Activated CD4-positive, alpha-beta T cell treated with anti-CD3 and anti-CD28 coated beads for 24 hours (primary cell): ENCODE measurements at places on chromosomes 2 and 18.

GRCh38 chr2:28648147-28648546 is 103.5 kb upstream of the PPP1CB start:
- DNase-seq = no peak

DNA sequence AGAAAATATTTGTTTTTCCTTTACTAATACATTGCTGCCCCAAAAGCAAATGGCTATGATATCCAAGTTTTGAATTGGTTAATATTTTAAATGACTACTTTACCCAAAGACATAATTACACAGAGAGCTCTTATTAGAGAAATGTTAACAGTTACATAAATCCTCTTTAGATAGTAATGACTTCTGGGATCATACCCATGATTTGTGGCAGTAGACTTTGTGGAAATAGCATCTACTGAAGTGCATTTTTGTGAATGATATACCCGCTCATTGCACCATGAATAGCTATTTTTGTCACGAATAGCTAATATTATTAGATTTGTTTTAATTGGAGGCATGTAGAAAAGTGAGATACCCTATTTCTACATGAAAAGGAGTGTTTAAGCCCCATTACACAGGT is 15.8 kb downstream of the NYAP2 start:
- DNase-seq = no peak

DNA sequence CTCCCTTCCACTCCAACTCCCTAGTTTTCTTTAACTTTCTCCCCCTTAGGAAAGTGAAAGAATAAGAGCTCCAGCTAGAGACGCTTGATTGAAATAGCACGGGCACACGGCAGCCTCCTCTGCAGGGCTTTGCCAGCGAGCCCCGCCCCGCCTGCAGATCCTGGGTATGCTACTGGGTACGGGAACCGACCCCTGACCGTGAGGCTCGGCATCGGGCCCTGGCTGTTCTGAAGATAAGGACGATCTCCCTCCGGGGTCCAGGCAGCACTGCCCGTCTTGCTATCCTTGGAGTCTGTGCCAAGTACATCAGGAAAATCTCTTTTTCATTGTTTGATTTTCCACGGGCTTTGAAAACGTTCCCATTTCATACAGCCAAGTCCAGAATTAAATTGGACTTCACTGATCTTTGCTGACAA is 284.5 kb downstream of the MTX2 start:
- DNase-seq = no peak

- no peak for DNase-seq
Measured at GRCh38 chr2:69863298-69863697, 30.5 kb upstream of the SNRNP27 start.

GRCh38 chr18:66724664-66725356 is 120.9 kb upstream of the CDH19 start:
- no peak for DNase-seq

DNA sequence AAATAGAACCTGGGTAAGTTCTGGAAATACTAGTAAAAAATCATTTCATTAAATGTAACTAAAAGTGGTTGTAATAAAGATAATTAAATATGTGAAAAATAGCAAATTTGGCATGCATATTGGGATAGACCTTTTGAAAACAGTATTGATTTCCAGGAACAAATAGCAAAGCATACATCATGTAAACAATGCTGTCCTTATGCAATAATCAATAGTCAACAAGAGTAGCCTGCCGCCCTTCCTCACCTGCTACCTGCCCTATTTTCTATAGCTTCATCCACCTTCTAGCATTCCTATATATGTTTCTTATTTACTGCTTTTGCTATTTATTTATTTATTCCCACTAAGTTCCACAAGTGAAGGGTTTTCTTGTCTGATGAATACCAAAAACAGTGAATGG is 35.1 kb upstream of the KYNU start:
- no peak for DNase-seq

- DNase-seq = no peak
Measured at GRCh38 chr2:3807853-3808252, 104.5 kb downstream of the DCDC2C start.

GRCh38 chr2:62319070-62319469 is 123.2 kb downstream of the B3GNT2 start:
- no peak for DNase-seq

DNA sequence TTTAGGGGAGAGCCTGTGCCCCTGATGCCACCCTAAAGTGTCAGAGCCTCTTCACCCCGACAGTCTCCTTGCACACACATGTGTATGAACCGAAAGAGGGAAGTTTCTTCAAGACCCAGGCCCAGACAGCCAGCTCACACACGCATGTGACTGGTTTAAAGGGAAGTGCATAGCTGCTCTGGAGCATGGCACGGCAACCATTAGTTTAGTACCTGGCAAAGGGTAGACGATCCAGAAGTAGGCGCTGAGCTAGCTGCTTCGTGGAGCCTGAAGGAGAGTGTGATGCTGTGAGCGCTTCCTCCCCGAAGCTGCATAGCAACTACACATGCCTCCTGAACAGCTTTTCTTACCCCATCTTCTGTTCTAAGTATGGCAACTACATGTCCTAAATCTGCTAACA is 91.7 kb downstream of the ZCCHC2 start:
- no peak for DNase-seq

DNA sequence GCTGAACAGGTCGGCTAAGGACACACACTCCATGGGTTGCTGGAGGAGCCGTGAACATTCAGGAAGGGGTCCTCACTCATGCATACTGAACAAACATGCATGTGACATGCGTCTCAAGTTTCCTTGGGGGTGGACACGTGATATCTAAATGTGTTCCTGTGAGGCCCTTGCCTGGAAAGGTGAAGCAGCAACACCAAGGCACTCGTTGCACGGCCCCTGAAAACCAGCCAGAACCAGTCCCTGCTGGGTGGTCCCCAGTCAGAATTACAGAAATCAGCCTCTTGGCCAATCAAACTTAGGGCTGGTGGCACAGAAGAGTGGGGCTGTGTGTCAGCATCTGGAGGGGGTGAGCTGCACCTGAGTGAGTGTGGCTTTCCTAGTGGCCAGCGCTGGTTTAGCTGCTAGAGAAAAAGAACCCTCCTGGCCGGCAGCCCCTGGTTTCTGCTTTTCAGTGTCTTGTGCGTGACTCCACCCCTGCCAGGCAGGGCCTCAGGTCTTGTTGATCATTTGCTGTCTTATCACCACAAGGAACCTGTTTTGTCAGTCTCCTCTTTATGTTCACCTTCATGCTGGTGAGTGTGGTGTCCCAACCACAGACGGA is 3.2 kb upstream of the AQP12B start:
- DNase-seq = no peak

DNA sequence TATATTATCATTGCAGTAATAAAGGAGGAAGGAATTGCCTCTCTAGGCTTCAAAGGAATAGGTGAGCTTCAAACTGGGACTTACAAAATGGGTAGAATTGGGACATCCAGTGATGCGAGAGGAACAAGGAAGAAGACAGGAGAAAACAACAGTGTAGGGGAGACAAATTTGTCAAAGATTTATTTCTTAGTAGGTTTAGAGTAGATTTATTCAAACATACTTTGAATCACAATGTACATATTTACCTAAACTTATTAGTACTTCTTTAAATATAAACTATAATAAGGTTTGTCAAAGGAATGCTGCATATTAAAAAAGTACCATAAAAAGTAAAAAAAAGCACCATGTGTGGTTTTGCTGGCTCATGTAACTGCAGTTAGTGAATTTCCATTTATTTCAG is 161.4 kb upstream of the CDH2 start:
- no peak for DNase-seq

GRCh38 chr2:127618551-127619202 is 27.3 kb upstream of the GPR17 start:
- DNase-seq = no peak

GRCh38 chr2:206203331-206203730 is 43.6 kb downstream of the EEF1B2 start:
- no peak for DNase-seq

GRCh38 chr2:11717623-11718022 is 28.8 kb upstream of the LPIN1 start:
- DNase-seq = no peak

GRCh38 chr2:172087780-172088244 is 2.5 kb downstream of the DLX1 start:
- DNase-seq = no peak

DNA sequence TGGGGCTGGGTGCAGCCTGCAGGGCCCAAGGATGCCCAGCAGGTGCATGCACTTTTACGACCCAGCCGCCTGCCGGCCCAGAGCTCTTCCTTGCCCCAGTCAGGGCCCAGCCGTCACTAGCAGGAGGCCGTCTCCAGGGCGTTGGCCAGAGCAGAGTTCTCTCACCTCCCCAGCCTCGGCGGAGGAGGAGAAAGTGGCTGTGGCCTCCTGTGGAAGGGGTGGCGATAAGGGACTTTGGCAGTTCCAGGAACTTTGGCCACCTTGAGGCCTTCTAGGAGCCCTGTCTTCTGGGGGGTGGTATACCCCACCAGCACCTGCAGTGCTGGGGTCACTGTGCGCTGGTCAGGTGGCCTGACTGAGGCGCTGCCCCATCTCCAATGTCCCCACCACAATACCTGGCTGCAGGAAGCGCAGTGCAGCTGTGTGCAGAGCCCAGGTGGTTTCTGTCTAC is 22.0 kb downstream of the NPPC start:
- DNase-seq = no peak

DNA sequence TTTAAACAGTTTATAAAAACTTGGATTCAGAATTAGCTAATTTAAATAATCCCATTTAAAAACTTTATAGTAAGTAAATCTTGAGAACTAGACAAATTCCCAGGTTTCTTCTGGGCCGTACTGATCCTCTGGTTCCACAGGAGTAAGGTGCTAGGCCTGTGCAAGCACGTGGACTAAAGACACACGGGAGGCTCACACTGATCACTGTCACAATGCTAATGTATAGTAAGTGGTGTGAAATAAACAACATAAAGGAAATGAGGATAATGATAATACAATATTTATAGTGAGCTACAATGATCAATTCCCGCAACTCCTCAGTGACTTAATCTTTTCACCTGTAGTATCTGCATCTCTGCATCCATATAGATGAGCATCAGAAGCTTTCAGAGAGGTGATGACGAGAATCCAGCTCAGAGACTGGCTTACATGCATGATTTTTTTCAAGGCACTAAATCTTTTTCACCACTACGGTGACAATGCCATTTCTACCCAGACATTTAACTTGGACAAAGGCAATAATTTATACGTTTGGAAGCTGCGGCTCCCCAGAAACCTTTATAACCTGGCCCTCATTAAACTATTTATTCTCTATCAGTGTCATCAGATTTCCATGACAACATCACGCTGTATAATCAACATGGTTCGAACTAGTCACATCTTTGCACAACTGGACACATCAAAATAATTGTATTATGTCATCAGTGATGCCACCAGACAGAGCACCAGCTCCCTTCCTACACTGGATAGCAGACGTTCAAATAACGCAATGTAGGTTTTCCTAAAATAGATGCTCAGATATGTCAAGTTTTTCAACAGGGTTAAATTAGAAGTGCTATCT is 196.2 kb downstream of the ZNF385B start:
- no peak for DNase-seq

- DNase-seq = no peak
Measured at GRCh38 chr18:75677696-75678455, 250.4 kb upstream of the SMIM21 start.

DNA sequence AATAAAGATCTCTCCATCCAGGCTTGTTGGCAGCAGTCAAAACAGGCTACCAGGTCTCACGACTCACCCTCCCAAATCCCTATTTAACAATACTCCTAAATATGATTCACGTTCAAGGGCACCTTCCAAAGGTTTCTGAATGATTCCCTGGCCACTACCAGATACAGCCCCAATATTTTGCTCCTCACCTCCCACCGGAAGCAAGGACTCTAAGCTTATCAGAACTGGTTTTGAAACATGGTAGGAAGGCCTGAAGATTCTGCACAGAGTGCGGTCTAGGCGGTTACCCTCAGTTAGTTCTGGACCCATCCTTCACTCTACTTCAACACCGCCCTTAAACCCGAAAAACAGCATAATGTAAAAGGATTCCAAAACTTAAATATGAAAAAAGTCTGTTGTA is 5.2 kb downstream of the PPP4R1 start:
- DNase-seq = no peak

- DNase-seq = no peak
Measured at GRCh38 chr2:129906139-129906860, 73.2 kb upstream of the RAB6C start.

DNA sequence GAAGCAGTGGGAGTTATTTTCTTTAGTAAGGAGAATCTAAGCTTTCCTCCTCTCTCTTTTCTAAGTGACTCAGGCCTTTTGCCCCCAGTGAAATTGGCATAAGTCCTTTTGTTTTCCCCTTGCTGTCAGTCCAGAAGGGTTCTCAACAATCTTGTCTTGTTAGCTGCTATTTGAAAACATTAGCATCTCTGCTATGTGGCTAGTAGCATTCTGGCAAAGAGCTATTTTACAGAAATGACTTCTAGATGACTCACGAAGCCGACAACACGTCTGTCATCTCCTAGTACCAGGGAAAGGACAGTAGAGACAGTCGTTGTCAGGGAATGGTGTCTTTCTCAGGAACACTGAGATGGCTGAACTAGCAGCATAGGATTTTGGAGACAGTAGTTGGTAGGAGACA is 14.7 kb downstream of the SMARCAL1 start:
- DNase-seq = no peak

DNA sequence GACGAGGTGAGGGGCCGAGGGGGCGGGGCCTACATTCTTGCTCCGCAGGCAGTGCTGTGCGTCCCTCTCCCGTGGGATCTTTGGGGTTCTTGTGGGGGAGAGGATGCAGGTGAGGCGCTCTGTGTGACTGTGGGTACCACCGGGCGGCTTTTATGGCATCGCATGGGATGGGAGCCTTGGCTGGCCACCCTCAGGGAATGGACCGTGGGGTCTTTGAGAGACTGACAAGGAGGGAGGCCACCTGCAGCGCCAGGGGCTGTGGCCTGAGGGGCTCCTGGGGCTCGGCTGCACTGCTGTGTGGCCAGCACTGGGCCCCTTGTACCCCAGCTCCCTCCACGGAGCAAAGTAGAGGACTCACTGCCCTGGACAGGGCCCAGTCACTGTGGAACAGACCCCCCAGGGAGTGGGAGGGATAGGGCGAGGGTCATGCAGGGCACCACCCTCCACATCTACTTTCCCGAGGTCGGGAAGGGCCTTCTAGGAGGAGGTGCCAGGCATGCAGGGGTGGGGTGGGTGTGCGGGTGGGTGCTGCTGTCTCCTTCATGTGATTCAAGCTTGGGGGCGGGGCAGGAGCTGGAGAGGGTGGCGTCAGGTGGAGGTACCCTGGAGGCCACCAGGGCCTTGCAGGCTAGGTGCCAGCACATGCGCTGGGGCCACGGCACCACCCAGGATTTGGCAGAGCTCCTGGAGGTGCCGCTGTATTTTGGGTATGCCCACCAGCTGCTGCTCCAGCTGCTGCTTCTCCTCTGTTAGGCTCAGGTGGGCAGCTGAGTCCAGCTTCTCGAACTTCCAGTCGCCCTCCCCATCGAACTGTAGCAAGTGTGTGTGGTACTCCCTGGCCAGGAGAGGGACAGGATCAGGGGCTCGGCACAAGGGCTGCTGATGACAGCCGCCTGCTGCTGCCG is 1072.4 kb downstream of the RPIA start:
- no peak for DNase-seq

DNA sequence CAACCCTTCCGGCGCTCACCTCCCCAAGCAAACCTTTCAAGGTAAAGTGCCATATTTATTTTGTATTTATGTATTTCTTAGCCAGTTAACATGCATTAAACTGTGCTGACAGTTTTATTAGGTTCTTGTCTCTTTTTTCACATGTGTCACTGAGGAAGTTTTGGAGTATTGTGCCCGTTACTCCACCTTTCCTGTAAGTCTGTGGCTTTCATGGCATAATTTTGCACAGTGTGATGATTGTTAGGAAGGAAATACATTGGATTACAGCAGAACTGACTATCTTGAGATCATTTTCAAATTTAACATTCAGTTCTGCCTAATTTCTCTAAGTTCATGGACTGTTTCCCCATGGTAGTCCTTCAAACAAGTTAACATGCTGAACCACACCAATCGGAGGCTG is 67.7 kb downstream of the COLEC12 start:
- no peak for DNase-seq

- DNase-seq = no peak
Measured at GRCh38 chr2:1418566-1418965, 5.3 kb downstream of the TPO start.
